SK-N-SH treated with all-trans-retinoic acid at 6 μM for 48 hours (cell line): ENCODE measurements at places on chromosomes 4 and X.

DNA sequence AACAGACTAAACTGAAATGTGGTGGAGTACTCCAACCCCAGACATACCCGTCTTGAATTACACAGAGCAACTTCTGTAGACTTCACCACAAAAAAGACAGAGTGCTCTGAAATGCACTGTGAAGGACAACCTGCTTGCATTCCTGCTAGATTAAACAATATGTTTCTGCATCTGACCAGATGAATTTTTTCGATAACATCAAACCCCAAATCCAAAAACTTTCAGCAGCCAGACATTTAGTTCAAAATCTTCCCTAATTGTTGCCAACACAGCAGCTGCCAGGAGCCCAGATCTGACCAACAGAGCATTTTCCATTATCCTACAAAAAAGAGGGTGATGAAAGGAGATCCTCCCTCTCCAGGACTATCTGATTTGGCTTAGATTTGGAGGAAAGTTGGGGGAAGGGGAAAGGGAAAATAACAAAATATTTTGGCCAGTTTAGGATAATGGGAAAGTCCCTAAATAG, 356.5 kb downstream of the PDGFC start:
- peak; percentile 100 for ATAC-seq

DNA sequence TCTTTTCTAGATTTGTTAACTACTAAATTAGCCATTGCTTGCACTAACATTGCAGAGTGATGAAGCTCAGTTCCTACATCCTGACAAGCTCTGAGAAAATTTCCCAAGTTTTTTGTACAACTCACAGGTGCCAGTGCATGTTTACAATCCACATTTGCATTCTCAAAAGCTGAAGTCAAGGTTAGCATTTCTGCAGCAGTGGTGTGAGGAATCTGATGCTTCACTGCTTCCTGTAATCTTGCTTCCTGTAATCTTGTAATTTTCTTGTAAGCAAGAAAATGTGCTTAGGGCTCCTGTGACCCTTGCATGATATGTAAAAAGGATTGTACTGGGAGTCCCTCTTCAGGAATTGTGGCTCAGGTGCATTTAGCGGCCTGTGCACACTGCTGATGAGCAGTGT, 207.4 kb upstream of the CXCL13 start:
- ATAC-seq, result no peak

GRCh38 chr4:53752124-53752523, 160.8 kb upstream of the LNX1 start:
- no peak for ATAC-seq

GRCh38 chrX:109774706-109775105, 41.6 kb upstream of the ACSL4 start:
- peak; percentile 31; the same call in 1 of the 3 replicates for ATAC-seq

- no peak for ATAC-seq
Measured at GRCh38 chr4:8651661-8652180, 59.2 kb downstream of the CPZ start.

DNA sequence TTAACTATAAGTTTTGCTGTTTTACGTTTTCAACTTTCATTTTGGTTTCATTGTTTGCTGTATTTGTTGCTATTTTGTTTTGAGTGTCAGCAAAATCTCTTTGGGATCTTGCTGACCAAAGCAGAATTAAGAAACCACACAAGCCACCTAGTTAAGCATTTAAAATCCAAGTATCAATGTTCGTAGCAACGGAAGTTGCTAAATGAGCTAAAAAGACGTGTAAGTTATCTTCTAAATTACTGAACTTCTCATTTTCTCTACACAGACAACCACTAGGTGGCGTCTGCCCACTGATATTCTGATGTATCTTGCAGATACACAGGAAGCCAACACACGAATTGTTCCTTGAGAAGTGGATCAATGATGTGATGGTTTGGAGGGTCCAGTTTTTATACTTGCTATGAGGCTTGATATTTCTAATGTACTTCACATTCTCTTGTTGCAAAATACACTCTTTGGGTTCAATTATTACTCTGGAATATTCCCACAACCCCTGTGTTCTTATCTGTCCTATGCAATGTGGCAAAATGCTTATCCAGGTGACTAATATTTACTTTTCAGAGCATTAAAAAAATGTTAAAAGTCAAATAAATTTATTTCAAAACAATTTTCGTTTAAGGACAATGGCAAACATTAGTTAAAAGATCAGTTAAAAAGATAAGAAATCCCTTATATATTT, 250.5 kb downstream of the TECRL start:
- ATAC-seq, result peak; percentile 69

GRCh38 chr4:181477591-181477990, 765.6 kb upstream of the TENM3 start:
- no peak for ATAC-seq

- peak; percentile 79 for ATAC-seq
Measured at GRCh38 chr4:78551420-78552351, at the start of gene ANXA3. ANXA3 (plus strand) TSS chr4:78551770; CDS start chr4:78554474, 2,704 bp downstream.

- ATAC-seq, result no peak
Measured at GRCh38 chr4:171954650-171955049, 141.4 kb downstream of the GALNTL6 start.

DNA sequence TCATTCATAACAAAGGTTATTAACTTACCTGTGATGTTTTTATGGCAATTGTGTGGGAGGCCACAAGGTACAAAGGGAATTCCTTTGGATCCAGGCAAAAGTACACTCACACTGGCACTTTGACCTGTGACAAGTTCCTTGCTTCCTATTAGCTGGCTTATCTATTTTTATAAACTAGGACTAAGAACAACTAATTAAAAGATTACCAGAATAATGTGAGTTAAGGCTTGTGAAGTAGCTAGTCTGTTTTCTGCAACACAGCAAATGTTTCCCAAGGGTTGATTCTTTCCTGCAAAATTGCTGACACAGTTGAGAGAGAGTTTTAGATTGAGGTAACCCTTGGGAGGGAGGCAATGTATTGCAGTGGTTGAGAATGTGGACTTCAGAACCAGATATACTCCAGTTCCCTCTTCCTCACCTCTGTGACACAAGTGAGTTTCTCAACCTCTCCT, 107.9 kb downstream of the CPEB2 start:
- ATAC-seq, result no peak

GRCh38 chr4:48041535-48042137, 25.1 kb downstream of the NIPAL1 start:
- no peak for ATAC-seq

GRCh38 chr4:32789026-32789608, 2068.9 kb downstream of the PCDH7 start:
- no peak for ATAC-seq

- ATAC-seq, result peak; percentile 25; the same call in 1 of the 3 replicates
Measured at GRCh38 chr4:94032754-94033153, 174.9 kb upstream of the SMARCAD1 start.

- no peak for ATAC-seq
Measured at GRCh38 chr4:29046186-29046585, 1674.0 kb upstream of the PCDH7 start.

- peak; percentile 47 for ATAC-seq
Measured at GRCh38 chr4:67785528-67785927, 31.3 kb upstream of the GNRHR start.

GRCh38 chrX:11932423-11932822, 174.4 kb downstream of the MSL3 start:
- no peak for ATAC-seq

GRCh38 chr4:145044341-145044740, 53.7 kb downstream of the ANAPC10 start:
- ATAC-seq, result no peak

- no peak for ATAC-seq
Measured at GRCh38 chr4:11675051-11675800, 246.5 kb upstream of the HS3ST1 start.
